AML-193 (cell line): ENCODE measurements at places on chromosomes 1 and 21.

DNA sequence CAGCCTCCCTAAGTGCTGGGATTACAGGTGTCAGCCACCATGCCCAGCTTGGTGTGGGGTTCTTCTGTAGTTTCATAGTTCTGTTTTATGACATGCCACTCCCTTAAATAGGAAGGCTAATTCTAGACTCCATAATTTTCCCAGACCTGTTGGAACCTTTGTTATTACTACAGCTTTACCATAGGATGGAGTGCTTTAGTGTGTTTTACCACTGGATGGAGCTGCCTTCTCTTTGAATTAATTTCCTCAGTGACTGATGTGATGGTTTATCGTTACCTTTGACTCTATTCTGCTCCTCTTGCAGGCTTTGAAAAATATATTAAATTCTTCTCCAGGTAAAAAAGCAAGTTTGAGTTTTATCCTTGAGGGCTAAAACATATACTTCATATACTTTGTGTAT, 84.6 kb upstream of the NEK7 start:
- no peak for DNase-seq

- DNase-seq = no peak
Measured at GRCh38 chr1:107702946-107703571, 261.9 kb downstream of the VAV3 start.

GRCh38 chr21:40158366-40158765, 291.1 kb downstream of the PCP4 start:
- DNase-seq = no peak

DNA sequence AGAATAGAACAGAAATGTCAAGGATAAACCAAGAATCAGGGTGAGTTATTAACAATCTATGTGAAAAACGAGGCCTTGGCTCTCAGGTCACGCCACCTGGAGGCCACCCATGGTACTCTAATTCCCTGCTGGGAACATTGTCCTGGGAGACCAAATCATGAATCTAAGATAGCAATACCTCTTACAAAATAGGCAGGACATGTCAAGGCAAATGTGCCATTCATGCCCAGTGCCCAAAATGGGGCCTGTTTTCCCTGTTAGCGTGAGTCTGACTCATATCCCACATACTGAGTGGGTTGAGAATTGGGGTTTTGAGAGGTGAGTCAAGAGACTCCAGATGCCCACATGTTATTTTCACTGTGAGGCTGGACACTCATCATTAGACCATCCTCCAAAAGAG, 380.8 kb downstream of the HHIPL2 start:
- DNase-seq = peak; percentile 25

DNA sequence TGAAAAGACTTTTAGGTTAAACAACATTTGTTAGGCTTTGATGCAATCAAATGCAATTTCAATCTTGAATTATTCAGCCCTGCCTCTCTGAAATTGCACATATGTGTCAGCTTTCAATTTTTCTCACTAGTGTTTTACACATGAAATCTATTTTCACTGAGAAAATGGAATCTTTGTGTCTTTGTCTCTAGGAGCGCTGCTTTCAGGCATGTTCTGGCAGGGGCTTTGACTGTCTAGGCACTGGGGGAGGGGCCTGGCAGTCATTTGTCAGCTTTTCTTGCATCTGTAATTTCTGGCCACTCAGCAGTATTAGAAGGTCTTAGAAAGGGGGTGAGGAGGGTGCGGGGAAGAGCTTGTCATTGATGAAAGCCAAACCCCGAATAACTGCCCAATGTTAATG, 264.4 kb downstream of the PTPRC start:
- no peak for DNase-seq

DNA sequence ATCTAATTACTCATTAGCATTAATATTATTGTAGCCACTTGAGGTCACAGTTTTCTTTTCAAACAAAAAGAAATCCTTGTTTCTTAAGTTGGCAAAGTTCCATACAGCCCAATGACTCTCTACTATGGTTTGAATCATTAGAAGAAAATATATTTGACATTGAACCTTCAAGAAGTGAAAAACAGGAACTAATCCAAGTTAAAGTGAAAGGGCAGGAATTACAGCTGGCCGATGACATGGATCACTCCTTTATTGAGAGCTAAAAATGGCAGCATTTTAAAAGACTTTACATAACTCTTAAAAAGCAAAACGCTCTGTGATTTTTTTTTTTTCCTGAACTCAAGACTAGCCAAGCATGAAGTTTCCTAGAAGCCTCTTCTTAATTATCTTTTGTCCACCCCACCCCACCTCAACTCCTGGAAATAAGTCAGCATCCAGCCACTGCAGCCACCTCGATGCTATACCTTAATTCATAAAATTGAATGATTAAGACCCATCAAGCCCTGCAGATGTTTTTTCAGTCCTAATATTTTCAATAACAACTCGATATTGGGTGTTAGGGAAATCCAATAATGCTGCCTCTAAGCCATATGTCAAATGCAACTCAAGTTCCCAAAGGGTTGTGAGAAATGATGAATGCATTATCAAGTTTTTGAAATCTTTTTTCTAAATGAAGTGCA, 323.1 kb downstream of the HHIPL2 start:
- DNase-seq = no peak

- peak; percentile 2 for DNase-seq
Measured at GRCh38 chr1:48916130-48917069, 139.7 kb upstream of the BEND5 start.

- no peak for DNase-seq
Measured at GRCh38 chr1:28887835-28888682, 26.3 kb upstream of the EPB41 start.

DNA sequence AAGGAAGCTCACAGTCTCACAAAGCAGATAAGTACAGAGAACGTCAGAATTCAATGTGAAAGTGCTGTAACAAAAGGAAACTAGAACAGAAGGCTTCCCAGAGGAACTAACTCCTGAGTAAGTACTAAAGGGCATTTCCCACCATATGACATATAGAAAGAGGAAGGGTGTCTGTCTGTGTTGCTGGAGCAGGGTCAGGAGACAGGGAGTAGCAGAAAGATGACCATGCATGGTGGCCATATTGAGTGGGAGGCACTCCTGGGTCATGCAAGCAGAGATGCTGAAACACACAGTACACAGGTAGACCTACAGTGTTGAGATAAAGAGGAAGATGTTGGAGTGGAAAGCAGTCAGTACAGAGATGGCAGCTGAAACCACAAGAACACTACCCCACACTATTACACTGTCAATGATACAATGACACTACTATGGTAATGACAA, 47.3 kb downstream of the SLC25A24 start:
- no peak for DNase-seq

GRCh38 chr1:207495801-207496792, at the start of gene CR1:
Gene CR1, plus strand, starts transcription at chr1:207496157. Its CDS starts 111 bp downstream, at chr1:207496268.
- peak; percentile 56 for DNase-seq

DNA sequence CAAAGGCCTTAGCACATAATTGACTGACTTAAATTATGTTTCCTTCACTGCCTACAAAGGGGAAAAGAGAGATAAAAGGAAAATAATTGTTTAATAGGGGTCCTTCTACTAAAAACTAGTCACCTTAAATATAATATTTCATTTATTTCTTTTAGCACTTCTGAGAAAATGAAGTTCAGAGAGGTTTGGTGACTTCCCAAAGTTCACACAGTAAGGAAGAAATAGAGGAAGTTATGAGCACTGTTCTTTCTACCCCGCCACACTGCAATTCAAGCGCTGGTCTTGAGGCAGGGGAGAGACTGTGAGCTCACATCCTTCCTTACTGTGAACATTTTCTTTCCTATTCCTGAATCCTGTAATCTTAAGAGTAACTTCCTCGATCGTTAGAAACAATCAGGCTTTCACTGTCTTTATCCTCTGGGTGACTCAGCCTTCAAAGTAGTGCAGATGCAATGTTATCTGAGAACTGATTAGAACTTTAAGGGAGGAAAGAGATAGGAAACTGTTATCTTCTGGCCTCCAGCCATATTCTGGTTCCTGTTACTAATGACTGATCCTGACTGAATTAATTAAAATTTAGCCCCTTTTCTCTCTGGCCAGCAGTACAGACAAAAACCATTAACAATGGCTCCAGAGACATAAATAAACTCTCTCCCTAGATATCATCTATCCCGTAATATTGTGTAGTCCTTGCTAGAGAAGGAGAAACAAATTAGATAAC, 6.8 kb downstream of the RGS5 start:
- DNase-seq = no peak

GRCh38 chr1:30693822-30694221, 29.6 kb downstream of the MATN1 start:
- DNase-seq = no peak

DNA sequence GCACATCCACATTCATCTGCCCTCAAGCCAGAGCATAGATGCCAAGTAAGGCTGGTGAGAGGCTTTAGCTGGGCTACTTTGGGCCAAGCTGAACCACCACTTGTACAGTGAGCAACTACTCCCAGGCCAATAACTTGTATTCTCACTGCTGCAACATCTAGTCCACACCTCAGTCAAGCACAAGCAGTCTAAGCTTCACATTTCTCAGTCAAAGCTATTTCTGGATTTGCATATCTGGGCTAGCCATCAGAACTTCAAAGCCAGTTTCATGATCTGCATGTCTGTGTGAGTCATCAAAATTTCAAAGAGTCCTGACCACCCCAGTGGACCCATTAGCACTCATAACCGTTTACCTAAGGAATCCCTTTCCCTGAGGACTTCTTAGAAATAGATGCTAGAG, 77.7 kb upstream of the DIRAS3 start:
- no peak for DNase-seq

DNA sequence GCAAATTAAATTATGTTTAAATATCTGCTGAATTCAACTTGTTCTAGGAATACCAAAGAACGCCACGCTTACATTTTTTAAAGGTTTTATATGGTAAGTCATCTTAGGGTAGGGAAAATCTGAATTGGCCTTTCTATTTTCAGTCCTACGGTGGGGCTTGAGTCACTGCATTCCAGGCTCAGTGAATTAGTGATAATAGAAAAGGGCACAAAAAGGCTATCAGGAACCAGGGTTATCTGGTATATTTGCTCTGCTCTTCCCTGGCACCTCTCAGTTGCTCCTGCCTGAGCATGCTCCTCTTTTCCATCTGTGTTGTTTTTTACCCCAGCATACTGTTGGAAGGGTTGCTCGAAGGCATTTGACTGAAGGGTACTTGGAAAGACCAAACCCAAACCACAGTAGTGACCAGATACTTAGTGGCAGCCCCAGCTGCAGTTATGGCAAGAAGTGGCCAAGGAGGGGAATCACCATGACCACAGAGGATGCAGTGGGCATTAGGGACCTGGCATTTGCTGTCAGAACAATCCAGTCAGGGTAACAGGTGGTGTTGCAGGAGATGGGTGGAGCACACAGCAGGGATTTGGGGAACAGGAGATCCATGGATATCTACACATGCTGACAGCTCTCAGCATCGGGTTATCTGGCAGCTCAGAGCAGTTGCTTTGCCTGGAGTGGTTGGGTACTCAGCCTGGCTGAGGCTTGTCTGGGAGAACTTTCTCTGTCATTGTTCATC, 2.3 kb downstream of the OVAAL start:
- DNase-seq = no peak

GRCh38 chr1:36561361-36561724, 78.6 kb upstream of the CSF3R start:
- no peak for DNase-seq

DNA sequence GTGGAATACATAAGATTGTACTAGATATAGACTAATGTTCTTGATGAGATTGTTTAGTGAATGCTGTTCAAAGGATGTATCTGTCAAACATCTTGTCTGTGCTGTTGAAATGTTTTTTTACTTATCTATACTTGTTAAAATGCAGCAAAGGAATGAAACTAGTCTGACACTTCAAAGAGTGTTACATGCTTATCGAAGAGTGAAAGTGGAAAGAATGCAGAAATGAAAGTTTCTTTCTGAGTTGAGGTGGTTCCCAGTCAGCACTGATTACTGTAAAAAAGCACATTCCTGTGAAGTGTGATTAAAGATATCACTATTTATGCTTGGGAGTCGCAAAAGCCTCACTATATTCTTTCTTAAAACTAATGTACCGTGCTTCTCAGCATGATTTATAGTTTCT, 1225.2 kb downstream of the NCAM2 start:
- no peak for DNase-seq

GRCh38 chr1:54950006-54950368, 30.4 kb upstream of the TMEM61 start:
- DNase-seq = no peak

- no peak for DNase-seq
Measured at GRCh38 chr21:44547656-44548331, 3.5 kb downstream of the KRTAP10-2 start.

GRCh38 chr1:199308349-199308846, 669.6 kb downstream of the PTPRC start:
- DNase-seq = no peak

DNA sequence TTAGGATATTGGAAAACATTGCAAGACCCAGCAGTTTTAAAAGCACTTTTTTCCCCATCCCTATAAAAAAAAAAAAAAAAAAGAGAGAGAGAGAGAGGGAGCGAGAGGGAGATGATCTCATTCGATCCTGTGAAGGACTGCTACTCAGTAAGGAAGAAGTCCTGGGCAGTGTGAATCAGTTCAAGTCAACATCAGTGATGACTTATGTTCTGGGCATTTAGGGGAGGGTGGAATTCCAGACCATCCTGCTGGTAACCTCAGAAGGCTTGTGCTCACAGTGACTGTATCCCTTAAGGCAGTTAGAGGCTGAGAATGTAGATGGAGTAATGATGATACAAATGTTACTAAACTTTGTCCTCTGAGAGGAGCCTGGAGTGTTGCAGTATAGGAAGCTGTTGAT, 151.4 kb downstream of the TGFB2 start:
- DNase-seq = no peak

DNA sequence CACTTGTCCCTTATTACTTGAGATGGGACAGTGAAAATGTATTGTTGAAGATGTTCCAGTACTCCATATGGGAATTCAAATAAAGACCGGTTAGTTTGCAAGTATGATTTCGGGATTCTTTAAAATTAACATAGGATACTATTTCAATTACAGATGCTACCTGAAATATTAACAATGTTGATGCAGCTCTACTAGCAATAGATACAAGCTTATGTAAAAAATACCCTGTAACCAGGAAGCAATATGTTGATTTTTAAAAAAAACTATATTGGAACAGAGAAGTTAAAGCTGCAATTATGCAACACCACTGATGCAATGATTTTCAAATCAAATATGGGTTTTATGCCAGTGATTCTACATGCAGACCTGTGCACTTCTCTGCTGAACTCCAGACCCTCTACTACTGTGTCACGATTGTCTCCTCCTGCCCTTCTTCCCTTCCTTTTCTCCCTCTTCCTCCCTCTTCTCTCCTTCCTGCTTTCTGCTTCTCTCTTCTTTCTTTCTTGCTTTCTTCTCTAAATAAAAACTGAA, 179.2 kb downstream of the ATP6V1G3 start:
- DNase-seq = peak; percentile 58

- DNase-seq = no peak
Measured at GRCh38 chr21:42544544-42544943, 30.9 kb downstream of the SLC37A1 start.

- no peak for DNase-seq
Measured at GRCh38 chr1:177964336-177964735, 5.5 kb downstream of the SEC16B start.

GRCh38 chr1:40756523-40756922, 27.1 kb upstream of the KCNQ4 start:
- DNase-seq = no peak

DNA sequence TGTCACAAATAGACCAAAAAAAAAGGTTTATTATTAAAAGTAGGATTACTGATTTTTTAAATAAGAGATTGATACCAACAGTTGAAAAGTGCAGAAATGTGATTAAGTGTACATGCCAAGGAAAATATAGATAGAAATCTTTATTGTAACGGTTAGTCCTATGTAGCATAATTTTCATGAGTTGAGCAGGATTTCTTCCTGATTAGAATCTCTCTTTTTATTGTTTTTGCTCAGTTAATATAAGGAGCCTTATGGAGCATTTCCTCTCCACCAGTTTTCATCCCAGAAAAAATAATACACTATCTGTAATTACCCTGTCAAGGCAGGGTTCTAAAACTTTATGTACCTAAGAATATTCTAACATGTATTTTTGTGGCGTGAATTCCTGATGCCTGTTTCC, 23.4 kb downstream of the CAPZA1 start:
- DNase-seq = no peak
